ENCODE measurements at places on chromosomes 2 and 18.

GRCh38 chr2:125656190-125656589 is 999.8 kb upstream of the GYPC start:
- DNase-seq, result no peak

DNA sequence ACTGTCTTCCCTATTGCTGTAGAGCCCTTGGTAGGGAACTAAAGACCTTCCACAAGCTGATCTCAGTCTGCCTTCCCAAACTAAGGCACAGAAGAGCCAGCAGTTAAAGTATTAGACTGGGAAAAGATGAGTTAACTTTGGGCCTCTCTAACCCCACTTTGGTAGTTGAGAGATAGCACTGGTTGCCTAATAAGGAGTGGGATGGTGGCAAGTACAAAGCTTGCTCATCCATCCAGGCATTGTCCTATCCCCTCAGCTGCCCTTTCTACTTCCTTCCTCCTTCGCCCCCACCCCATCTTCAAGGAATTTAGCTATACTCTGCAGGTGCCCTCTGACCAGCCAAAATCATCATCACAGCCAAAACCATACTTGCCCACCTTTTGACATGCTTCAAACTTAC is 22.2 kb upstream of the AFTPH start:
- no peak for DNase-seq

- DNase-seq, result no peak
These were observed 101.0 kb upstream of the SIX3 start for GRCh38 chr2:44840503-44840850.

DNA sequence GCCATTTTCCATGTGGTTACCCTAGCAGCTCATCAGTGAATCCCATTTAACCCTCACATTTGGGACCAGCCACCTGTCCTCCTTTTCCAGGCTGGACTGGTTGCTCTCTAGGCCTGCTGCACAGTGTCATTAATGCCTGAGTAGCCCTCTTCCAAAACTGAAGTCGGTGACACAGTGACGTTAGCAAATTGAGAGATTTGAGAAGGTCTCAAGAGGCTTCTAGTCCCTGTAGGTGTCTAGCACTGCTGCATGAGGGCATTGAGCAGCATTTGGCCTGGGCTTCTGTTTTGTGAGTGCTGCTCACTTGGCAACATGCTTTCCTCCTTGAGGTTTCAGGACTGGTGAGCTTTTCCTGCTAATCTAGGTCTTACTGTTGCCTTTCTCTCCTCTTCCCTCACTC is 36.7 kb downstream of the PKP4 start:
- DNase-seq, result no peak

DNA sequence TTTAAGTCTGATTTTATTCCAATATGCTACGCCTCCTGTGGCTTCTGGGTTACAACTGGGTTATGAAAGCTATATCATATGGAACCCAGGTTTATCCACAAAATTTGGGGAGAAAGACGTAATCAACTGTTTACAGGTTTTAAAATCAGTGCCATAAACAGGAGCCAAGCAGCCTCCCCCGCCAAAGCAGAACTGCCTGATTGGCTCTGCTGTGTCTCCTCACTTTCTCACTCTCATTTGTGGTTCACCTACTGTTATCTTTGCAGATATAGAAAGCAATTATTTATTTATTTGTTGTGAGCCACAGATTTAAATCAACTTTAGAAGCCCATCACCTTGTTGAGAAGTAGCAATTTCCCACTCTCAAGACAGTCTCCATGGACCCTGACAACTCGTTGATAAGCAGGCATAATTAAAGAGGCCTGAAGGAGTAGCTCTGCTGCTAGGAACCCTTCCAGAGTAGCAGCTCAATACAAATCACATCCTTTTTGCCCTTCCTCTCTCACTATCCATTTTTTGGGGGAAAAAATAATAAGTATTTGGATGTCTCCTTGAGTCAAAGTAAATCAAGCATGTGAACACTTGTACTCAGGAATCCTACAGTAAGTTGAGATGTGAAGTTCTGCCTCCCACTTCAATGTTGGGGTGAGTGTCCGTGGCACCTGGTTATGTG is 191.0 kb upstream of the CCDC150 start:
- DNase-seq, result no peak

DNA sequence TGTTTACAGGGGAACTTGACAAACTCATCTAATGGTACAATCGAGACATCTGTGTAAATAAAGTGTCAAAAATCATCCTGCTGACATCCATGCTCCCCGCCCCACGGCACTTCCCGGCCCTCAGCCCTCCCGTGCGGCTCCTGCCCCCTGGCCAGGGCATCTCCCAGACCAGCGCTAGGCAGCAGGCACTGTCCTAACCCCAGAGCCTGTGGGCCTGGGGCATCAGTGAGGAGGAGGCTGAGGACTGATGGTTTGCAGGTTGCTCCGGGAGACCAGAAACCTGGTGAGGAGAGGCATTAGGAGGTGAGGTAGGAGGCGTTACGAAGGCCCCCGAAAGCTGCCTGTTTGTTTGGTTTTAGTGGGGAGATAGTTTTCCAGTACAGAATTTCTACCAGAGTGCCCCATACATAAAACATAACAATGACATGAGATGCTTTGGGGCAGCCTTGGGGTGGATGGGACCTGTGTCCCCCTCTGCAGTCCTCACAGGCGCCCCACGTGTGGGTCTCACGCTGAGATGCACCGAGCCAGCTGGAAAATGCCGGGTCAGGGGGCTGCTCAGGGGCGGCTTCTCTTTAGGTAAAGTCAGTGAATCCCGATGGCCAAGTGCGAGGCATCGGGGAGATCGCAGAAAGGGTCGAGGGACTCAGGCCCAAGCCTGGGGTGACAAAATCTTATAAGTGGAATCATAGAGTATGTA is 114.2 kb downstream of the RTP5 start:
- DNase-seq, result no peak

- no peak for DNase-seq
These were observed 132.0 kb downstream of the NYAP2 start for GRCh38 chr2:225531559-225531958.

DNA sequence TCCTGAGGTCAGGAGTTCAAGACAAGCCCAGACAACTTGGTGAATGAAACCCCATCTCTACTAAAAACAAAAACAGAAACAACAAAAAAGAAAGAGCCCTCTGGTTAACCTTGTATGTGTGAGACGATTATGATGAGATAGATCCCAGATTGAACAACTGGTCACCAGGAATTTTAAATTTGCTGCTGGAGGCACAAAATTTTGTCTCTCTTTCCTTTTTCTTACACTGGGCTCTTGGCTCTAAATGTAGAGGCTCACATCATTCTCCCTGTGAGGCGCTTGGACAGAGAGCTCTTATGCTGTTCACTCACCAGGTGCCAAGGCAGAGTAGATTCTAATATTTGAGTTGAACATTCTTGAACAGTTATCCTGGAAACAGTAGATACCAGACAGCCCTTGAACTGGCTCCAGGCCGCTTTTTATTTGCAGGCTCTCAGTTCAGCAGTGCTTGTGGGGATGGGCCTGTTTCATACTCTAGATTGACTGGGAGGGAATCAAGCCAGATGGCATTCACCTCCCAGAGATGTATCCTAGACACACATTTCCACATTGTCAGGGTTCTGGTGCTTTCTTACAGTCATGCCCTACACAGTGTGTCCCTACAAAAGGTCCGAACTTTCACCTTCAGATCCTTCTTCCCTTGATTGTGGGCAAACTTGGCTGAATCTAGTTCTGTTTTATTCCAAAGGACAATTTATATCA is 1159.6 kb downstream of the RPIA start:
- DNase-seq, result no peak

DNA sequence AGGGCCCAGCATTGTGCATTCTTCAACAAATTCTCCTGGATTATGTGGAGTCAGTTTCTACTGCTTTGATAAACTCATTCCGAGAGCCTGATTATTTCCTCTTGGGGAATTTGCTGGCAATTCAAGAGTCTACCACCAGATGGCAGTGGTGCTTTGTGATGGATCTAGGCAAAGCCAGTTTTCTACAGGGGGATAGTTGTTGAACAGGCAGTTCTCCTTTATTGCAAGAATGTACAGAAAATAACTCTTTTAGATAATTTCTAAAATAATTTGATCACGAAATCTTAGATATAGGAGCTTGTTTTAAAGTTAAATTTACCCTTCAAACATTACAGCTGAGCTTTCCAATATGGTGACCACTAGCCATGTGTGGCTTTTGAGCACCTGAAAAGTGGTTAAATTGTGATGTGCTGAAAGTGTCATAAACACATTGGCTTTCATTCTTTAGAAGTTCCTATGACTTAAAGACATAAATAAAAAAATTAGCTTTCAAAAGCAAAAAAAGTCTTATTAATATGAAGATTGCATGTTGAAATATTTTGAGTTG is 66.7 kb upstream of the HAAO start:
- no peak for DNase-seq

DNA sequence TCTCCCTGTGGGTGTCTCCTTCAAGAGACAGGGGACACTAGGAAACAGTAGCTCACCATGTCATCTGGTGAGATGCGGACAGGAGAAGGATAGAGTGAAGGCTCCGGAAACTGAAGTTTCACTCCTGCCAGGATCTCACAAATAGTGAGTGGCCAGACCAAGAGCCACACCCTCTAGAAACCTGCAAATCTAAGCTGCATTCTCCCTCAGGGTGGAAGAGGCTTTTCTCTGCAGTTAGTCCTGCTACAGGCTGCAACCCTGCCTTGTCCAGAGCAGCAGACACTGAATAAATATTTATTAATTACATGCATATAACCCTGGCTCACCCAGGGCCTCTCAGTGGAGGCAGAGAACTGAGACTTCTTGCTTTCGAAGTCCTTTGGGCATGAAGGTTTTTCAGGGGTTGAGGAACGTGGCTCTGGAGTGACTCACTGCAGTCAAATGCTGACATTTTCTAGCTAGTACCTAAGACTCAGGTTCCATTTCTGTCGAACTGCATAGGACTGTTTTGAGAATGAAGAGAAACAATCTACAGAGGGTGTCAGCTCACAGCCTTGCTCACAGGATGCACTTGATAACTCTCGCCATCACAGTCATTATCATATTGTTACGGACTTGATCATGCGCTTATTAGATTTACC is 87.3 kb downstream of the ACTR2 start:
- no peak for DNase-seq

- DNase-seq, result no peak
These were observed 48.9 kb downstream of the ASXL2 start for GRCh38 chr2:25829377-25829704.

DNA sequence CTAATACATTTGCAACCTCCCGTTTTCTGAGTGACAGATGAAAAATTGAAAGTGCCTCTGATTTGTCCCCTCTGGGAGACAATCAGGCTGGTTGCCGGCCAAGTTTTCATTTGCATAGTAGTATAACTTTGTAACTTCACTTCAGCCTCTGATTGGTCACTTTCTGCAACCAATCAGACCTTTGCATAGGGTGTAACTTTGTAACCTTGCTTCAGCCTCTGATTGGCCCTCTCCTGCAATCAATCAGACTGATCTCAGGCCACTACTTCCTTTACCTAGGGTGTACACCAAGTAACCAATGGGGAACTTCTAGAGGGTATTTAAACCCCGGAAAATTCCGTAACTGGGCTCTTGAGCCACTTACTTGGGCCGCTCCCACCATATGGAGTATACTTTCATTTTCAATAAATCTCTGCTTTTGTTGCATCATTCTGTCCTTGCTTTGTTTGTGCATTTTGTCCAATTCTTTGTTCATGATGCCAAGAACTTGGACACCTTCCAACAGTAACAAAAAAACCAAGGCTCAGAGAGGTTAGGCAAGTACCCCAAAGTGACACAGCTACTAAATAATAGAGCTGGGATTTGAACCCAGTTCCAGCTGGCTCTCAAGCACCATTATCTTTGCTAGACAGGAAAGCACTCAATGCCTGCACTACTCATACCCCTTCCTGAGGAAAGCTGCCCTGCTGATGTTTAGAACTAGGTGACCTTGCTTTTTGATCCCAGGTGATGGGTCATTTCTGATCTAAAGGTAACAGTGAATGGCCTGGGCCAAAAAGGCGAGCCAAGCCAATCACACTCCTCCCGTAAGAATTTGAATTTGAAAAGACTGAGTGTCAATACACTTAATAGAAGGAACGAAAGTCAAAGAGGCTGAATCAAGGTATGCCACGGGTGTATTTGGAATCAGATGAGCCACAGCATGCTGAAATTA is 10.9 kb upstream of the MYOM1 start:
- DNase-seq, result no peak

GRCh38 chr18:62844850-62845643 is 129.7 kb downstream of the PHLPP1 start:
- DNase-seq, result no peak

GRCh38 chr2:178530131-178530530 is 49.9 kb downstream of the PLEKHA3 start:
- no peak for DNase-seq

- DNase-seq, result no peak
These were observed 840.6 kb upstream of the SALL3 start for GRCh38 chr18:78138983-78139496.

DNA sequence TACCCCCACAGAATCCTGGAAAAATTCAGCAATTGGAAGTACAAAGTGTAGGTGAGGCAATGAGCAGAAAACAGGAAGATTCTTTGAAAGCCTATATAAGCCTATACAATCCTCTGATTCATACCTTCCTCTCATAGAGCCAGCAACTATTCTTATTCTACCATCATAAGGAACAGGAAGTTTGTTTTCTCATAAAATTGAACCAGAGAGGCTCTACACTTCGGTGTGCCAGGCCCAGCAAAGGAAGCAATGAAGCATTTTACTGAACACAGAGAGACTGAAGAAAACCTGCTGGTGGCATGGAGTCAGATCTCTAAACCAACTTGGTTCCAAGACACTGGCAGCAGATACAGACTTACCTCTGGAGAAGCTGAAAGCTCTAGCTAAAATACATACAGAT is 18.7 kb downstream of the CASP8 start:
- DNase-seq, result no peak

DNA sequence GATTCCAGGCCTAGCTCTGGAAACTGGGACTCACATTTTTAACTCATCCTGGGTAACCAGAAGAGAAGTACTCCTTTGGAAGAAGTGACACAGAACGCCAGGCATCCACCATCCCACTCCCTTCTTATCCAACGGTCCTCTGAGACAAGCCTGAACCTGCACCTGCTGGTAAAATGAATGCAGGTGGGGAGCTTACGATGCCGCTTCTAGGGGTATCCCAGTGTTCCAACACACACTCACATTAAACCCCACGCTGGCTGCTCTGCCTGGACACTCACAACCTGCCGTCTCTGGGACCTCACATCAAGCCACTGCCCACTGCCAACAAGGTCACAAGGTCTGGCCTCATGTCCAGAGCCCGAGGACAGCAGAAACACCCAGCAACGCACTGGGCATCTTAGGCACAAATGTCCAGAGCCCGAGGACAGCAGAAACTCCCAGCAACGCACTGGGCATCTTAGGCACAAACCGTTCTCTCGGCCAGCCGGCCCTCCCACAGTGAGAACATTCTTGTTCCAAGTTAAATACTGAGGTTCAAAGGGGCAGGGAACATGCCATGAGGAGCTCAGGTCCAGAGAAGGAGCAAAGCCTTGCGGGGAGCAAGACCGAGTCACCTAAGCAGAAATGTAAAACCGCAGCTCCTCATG is 9.9 kb downstream of the SLC66A2 start:
- no peak for DNase-seq

- DNase-seq, result no peak
These were observed 120.5 kb downstream of the PMAIP1 start for GRCh38 chr18:60020107-60020925.

All from anterior cingulate cortex (tissue), 58 donors.